ENCODE measurements at places on chromosomes 2 and 18. TPM values are rescaled to one million over a fixed set of nuclear protein-coding genes. Genes with fewer than 3 reads are reported as not detected.
A peak's percentile ranks its signal among the peaks of the same experiment; 100 is the strongest.

Gene NEU2
- not detected for total RNA-seq

- H3K36me3 ChIP-seq, result no peaks in the 10 kb centered on the region
- H3K27ac ChIP-seq, result peak overlapping the region; percentile 5
- peaks cover 16% of the 10 kb centered on the region for H3K4me1 ChIP-seq
- no peak overlapping the region for H3K4me3 ChIP-seq
- peak; percentile 64 for DNase-seq
Observed at GRCh38 chr2:180707884-180708205, 272.6 kb upstream of the UBE2E3 start.

DNA sequence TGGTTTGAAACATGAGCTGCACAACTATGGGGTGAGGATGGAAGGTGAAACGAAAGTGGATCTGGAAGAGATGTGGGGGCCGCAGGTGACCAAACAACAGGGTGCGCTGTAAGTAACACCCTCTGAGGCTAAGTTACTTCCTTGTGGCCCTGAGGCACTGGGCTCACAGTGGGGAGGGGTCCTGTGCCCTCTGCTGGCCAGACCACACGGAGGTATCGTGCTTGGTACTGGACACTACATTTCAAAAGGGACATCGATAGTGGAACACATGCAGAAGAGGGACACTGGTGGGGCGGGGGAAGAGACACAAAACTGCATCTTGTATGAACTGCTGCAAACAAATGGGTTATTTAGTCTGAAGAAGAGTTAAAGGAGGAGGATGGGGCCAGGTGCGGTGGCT lies 110.6 kb downstream of the CLIP4 start:
- no peak overlapping the region for H3K4me3 ChIP-seq
- peak overlapping the region; percentile 20 for H3K27ac ChIP-seq
- H3K27me3 ChIP-seq, result peaks cover 59% of the 10 kb centered on the region
- DNase-seq, result no peak
- peaks cover 7% of the 10 kb centered on the region for H3K4me1 ChIP-seq

Gene STPG4
- total RNA-seq, result 12.7 TPM

Gene PLGLB1
- not detected for total RNA-seq

Gene SLC8A1
- total RNA-seq, result 0.10 TPM

GRCh38 chr18:76686737-76687231 lies 135.6 kb upstream of the ZNF236 start:
- H3K27ac ChIP-seq, result peak overlapping the region; percentile 69
- peaks cover 37% of the 10 kb centered on the region for H3K27me3 ChIP-seq
- H3K36me3 ChIP-seq, result peaks cover 6% of the 10 kb centered on the region
- peaks cover 18% of the 10 kb centered on the region for H3K4me1 ChIP-seq
- H3K4me3 ChIP-seq, result peak overlapping the region; percentile 41
- peak; percentile 67 for DNase-seq

GRCh38 chr2:239978411-239978810 lies 46.7 kb downstream of the NDUFA10 start:
- H3K27me3 ChIP-seq, result no peaks in the 10 kb centered on the region
- H3K27ac ChIP-seq, result no peak overlapping the region
- no peaks in the 10 kb centered on the region for H3K4me1 ChIP-seq
- no peak for DNase-seq
- peaks cover 16% of the 10 kb centered on the region for H3K36me3 ChIP-seq

DNA sequence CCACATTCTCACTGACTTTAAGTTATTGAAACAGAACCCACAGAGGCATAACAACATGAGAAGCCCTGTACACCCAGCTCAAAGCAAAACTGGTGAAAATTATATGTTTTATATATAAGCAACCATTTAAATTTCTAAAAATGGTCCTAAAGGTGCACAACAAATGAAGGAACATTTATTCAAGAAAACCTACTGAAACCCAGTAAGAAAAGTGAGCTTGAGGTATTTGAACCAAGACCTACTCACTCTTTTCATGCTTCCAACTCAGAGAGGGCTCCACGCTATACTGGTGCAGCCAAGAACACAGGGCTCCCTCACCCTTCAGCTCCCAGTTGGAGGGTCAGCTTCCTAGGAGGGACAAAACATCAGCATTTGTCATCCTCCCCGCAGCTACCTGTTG lies 2.1 kb upstream of the CACNB4 start:
- no peak overlapping the region for H3K4me3 ChIP-seq
- H3K36me3 ChIP-seq, result peaks cover 18% of the 10 kb centered on the region
- H3K4me1 ChIP-seq, result peaks cover 20% of the 10 kb centered on the region
- no peak for DNase-seq

DNA sequence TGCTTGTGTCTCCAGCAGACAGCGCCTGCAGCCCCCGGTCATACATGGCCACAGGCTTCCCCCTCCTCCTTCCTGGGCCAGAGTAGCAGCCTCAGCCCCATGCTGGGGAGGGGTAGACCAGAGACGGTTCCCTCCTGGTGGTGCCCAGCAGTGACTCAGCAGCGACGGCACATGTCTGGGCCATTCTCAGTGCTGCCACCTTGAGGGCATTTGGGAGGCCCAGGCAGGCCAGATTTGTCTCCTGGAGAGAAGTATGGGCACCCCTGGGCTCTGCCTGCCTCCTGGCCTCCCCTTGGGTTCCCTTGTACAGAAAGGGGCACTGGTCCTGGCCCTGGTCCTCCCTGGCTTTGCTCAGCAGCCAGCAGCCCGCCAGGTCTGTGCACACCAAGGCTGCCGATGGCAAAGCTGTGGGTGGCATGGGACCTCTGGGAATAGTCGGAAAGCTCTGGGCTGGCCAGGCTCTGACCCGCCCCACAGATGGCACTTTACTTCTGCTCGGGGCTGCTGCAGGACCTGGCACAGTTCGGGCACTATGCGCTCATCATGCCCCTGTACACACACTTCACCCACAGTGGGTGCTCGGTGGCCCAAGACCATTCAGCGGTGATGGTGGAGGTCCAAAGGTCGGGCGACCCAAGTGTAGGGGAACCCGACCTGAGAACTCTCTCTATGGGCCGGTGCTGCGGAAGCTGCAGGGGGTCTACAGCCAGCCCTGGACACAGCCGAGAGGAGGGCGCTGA lies 11.4 kb upstream of the ALPI start:
- H3K27me3 ChIP-seq, result peaks cover 19% of the 10 kb centered on the region
- no peaks in the 10 kb centered on the region for H3K36me3 ChIP-seq
- H3K27ac ChIP-seq, result no peak overlapping the region
- H3K4me3 ChIP-seq, result no peak overlapping the region
- no peaks in the 10 kb centered on the region for H3K4me1 ChIP-seq

DNA sequence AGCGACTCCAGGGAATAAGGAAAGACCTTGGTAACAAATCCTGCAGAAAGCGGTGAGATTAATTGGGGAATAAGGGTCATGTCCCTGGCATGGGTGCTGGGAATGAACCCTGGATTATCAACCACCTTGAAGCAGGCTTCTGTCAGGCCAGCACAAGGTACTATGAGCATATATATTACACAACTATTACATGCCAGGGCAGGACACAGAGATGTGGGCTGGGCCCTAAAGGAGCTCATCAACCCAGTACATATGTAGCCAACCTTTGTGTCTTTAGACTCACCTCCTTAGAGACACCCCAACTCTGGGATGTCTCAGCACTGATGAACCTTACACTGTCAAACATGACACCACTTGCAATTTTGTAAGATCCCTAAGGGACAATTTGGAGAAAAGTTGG lies 3.4 kb downstream of the SFXN5 start:
- no peak for DNase-seq
- H3K27ac ChIP-seq, result no peak overlapping the region
- H3K4me1 ChIP-seq, result peaks cover 41% of the 10 kb centered on the region

- no peaks in the 10 kb centered on the region for H3K4me1 ChIP-seq
- H3K27me3 ChIP-seq, result peaks cover 20% of the 10 kb centered on the region
- H3K27ac ChIP-seq, result no peak overlapping the region
- no peaks in the 10 kb centered on the region for H3K36me3 ChIP-seq
- DNase-seq, result no peak
Observed at GRCh38 chr2:7239078-7239477, 321.9 kb downstream of the RNF144A start.

DNA sequence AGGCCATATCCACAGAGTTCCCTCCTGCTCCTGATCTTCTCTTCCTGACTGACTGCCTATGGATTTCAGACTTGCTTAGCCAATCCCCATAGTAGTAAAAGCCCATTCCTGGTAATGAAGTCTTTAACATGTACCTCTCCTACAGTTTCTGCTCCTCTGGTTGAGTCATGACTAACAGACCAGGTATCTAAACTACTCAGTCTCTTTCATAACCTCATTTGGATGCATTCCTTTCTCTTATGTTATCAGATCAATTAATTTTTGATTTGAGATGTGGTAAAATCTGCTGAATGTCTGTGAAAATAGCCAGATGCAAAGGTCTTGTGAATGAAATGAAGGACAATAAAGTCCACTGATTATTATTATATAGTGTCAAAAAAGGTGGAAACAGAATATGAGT lies 198.0 kb downstream of the NBAS start:
- DNase-seq, result no peak
- no peaks in the 10 kb centered on the region for H3K27me3 ChIP-seq
- no peak overlapping the region for H3K27ac ChIP-seq
- H3K36me3 ChIP-seq, result no peaks in the 10 kb centered on the region

GRCh38 chr2:176170602-176171305 lies 13.6 kb downstream of the HOXD3 start:
- no peak overlapping the region for H3K4me3 ChIP-seq
- peaks cover 11% of the 10 kb centered on the region for H3K4me1 ChIP-seq

GRCh38 chr18:27142891-27143290 lies 42.2 kb downstream of the CHST9 start:
- H3K36me3 ChIP-seq, result peaks cover 8% of the 10 kb centered on the region
- peak overlapping the region; percentile 53 for H3K4me3 ChIP-seq
- H3K4me1 ChIP-seq, result peaks cover 34% of the 10 kb centered on the region
- H3K27me3 ChIP-seq, result no peaks in the 10 kb centered on the region
- DNase-seq, result no peak

- no peaks in the 10 kb centered on the region for H3K4me1 ChIP-seq
- no peak for DNase-seq
Observed at GRCh38 chr2:234476766-234477165, 20.1 kb downstream of the ARL4C start.

GRCh38 chr18:69588301-69588700 lies 187.6 kb downstream of the DOK6 start:
- no peaks in the 10 kb centered on the region for H3K36me3 ChIP-seq
- no peak for DNase-seq
- no peaks in the 10 kb centered on the region for H3K27me3 ChIP-seq

- no peak overlapping the region for H3K4me3 ChIP-seq
- H3K4me1 ChIP-seq, result peaks cover 15% of the 10 kb centered on the region
- DNase-seq, result no peak
Observed at GRCh38 chr2:101369100-101369499, 18.2 kb downstream of the CREG2 start.

DNA sequence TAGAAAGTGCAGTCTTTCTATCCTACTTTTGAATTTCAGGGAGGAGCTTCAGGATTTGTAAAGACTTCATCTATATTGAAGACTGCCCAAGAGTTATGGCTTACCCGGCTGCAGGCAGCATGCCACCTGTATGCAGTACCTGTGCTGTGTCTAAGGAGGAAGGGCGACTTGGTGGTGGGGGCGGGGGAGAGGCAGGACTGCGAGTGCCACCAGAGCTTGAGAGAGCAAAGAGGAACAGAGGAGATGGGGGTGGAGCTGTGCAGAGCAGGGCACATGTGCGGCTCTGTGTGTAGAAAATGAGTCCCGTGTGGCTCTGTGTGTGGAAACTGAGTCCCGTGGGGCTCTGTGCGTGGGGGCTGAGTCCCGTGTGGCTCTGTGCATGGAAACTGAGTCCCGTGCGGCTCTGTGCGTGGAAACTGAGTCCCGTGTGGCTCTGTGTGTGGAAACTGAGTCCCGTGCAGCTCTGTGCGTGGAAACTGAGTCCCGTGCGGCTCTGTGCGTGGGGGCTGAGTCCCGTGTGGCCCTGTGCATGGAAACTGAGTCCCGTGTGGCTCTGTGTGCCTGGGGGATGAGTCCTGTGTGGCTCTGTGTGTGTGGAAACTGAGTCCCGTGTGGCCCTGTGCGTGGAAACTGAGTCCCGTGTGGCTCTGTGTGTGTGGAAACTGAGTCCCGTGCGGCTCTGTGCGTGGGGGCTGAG lies 43.2 kb downstream of the LDLRAD4 start:
- DNase-seq, result no peak
- peaks cover 64% of the 10 kb centered on the region for H3K27me3 ChIP-seq
- peaks cover 9% of the 10 kb centered on the region for H3K4me1 ChIP-seq
- H3K36me3 ChIP-seq, result no peaks in the 10 kb centered on the region

DNA sequence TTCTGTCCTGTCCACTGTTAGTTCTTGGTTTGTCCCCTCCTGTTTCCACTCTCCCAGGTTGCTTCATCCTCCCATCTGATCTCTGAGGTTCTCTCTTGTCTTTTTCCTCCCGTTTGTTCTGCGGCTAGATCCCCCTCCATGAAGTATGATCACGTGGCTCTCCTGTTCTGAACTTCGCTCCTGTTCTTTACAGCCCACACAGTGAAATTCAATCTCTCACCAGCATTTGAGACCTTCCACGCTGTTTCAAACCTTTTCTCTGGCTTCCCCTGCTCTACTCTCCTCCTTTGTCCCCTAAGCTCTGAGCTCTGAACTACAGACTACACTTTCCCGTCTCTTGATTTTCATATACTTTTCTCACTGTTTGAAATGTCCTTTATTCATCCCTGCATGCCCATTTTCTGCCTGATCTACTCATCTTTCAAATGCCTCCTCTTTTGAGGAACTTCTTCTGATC lies 83.5 kb downstream of the OSBPL6 start:
- peaks cover 31% of the 10 kb centered on the region for H3K4me1 ChIP-seq
- no peaks in the 10 kb centered on the region for H3K27me3 ChIP-seq
- no peaks in the 10 kb centered on the region for H3K36me3 ChIP-seq
- DNase-seq, result no peak

DNA sequence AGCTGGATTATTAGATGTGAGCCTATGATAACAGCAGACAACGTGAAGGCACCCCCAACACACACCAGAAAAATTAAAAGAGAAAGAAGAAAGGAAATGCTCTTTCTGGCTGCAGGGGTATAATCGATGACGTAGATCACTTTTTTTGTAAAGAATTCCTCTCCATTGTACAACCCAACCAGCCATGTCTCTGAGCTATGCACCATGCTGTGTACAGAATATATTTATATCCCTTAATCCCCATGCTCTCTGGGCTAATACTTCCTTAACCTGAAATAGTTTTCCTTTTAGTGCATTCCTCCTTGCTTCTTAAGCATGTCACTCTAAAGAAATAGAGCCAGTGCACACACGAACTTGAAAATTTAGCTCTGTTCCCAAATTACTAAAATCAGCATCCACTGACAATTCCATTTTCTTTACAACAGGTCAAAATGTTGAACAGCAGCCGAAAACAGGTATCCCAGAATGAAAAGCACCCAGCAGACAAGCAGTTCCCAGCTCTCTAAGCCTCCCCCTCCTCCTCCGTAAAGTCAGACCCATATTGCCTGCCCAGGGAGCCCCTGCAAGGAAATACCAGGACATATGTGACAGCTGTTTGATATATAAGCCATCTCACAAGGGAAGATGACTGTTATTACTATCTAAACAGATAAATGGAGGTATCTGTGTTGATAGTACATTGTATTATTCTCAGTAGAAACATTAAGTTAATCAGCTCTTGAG lies 247.4 kb upstream of the RAB6C start:
- H3K4me3 ChIP-seq, result no peak overlapping the region
- no peaks in the 10 kb centered on the region for H3K36me3 ChIP-seq
- no peak for DNase-seq
- no peaks in the 10 kb centered on the region for H3K27me3 ChIP-seq
- H3K4me1 ChIP-seq, result no peaks in the 10 kb centered on the region

GRCh38 chr18:68428661-68429060 lies 286.2 kb downstream of the TMX3 start:
- no peak overlapping the region for H3K27ac ChIP-seq
- H3K4me3 ChIP-seq, result no peak overlapping the region
- DNase-seq, result no peak
- no peaks in the 10 kb centered on the region for H3K36me3 ChIP-seq
- no peaks in the 10 kb centered on the region for H3K27me3 ChIP-seq

Gene SERPINB3
- 0.68 TPM for total RNA-seq

Data from Calu3 (cell line).